IPS-NIHi11 (cell line): ENCODE measurements at places on chromosomes 3 and 15.

GRCh38 chr3:49158103-49158709 lies 7.9 kb downstream of the CCDC71 start:
- peak; percentile 73 for DNase-seq

DNA sequence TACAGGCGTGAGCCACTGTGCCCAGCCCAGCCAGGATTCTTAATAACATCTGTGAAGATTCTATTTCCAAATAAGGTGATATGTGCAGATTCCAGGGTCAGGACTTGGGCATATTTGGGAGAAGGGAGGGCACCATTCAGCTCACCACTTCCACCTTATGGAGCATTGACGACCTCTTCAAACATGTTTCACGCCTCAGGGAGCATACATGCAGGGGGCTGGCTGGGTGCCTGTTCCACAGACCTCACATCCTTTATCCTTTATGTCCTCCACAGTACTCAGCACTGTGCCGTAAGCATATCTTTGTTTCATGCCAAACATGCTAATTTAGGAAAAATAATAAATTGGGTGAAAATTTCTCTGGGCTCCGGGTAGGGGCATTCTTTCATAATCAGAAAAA lies 229.0 kb downstream of the THSD4 start:
- no peak for DNase-seq

GRCh38 chr15:94258246-94258645 lies 26.9 kb downstream of the MCTP2 start:
- DNase-seq = no peak

DNA sequence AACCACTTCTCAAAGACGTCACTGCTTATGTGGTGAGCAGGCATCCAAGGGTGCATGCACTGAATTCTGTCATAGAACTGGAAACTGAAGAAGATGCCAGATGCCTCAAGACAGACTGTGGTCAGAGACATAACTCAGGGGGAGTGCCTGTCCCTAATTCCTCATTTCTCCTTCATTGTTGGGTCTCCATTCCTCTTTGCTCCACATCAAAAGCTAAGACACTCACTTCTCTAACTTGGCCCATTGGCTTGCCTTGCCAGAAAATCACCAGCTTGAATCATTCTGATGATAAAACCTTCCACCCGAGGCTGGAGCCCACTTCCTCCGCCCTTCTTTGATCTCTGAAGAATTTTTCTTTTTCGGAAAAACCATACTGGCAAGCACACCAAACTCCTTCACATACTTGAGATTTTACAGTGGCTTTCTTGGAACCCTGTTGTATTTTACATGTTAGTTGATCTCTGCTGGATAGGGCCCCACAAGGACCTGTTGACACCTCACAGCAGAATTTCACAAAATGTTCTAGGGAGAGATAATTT lies 69.9 kb downstream of the COL8A1 start:
- no peak for DNase-seq

- DNase-seq = no peak
These were observed 533.3 kb downstream of the SOX2 start for GRCh38 chr3:182245059-182245458.

- no peak for DNase-seq
These were observed 270.6 kb downstream of the CLSTN2 start for GRCh38 chr3:140205598-140205997.

DNA sequence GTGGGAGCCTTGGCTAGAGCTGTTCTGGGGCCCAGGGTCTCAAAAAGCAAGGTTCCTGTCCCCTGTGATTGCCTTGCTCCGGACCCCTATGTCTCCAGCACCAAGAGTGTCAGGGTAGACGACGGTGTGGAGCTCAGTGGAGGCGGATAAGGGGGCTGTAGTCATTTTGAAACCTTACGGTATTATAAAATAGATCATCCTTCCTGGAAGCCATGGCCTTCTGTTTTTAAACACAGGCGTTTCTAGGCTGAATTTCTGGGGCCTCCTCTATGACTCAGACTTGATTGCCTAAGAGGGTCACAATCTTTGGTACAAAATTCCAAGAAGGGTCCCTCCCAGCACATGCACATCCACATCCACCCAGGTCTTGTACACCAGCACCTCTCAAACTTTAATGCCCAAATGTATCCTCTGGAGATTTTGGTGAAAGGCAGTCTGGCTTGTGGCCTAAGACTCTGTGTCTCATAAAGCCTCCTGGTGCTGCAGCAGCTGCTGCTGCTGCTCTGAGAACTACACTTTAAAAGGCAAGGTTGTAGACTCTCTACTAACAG lies 70.5 kb upstream of the XCR1 start:
- no peak for DNase-seq

- DNase-seq = peak; percentile 1
These were observed 21.3 kb upstream of the CAV3 start for GRCh38 chr3:8712045-8712907.

- no peak for DNase-seq
These were observed 50.4 kb downstream of the TFDP2 start for GRCh38 chr3:142098964-142099363.

DNA sequence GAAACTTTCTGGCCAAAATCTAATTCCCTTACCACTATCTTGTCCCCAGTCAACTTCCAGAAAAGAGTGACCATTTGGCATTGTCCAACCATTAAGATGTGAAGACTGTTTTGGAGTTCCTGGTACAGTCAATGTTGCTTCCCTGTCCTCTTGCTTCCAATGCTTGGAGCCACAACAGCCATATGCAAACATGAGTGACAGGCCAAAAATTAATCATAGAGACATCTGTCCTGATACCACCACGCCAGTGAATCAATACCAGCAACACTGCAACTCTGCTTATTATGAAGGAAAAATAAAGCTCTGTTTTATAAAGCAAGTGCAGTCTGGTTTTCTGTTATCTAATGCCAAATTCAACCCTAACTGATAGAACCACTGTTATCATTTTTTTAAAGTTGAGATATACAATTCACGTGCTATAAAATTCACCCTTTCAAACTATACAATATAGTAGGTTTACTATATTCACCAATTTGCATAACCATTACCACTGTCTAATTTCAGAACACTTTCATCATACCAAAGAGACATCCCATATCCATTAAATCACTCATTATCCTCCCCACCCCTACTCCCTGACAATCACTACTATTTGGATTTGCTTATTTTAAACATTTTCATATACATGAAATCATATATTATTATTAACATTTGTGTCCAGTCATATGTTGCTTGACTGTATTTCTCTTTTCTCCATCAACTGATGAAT lies 76.9 kb downstream of the STAG1 start:
- no peak for DNase-seq

DNA sequence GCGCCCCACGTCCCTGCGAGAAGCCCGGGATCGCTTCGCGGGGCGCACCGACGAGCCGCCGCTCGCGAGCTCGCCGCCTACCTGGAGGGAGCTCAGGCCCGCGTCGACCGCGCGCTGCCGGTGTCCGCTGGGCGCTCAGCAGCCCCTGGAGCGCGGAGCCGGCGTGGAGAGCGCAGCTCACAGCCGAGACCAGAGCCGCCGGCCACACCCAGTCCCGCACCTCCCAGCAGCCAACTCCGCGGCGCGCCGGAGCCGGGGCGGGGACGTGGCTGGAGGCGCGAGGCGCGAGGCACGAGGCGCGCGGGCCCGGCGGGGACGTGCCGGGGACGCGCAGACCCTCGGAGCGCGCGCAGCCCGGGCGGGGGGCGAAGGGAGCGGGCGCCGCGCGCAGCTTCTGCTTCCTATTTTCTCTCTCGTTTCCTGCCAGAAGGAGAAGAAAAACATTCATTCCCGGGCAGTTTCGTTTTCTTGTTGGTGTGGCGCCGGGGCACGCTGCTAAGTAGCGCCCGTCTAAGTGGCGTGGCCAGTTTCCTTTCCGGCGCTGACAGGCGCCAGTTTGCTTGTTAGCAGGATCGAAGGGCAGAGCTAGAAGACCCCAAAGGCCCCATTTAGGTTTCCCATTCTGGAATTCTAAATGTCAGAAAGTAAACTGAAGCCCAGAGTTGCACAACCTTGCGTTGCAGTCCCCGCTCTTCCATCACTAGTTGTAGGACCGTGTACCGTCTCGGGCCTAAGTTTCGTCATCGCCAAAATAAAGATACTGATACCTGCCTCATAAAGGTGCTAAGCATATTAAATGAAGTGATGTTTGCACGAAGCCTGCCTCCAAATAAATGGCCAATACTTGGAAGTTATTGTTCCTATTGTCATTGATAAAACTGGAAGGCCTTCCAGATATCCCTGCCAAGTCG lies at the start of gene GNB4:
TSS of gene GNB4 (minus strand) at position 206 of the 911 bp plus-strand sequence. CDS start 25,270 bp downstream, outside the sequence.
- peak; percentile 90 for DNase-seq

DNA sequence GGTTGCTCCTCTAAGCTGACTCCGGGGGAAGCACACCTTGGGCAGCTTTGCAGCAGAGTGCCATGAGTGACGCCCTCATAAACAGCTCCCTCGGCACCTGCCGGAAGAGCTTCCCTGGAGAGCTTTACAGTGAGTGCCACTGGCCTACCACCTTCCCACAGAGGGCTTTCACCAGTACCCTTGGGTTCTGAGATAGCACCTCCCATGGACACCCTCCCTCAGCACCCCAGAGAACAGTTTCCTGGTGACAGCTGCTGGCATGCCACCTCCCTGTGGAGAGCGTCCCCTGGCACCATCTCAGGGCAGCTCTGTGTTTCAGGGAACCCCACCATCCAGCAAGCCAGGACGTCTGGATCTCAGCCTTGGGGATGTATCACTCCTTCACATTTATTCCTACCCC lies 49.1 kb downstream of the RUBCN start:
- DNase-seq = no peak

DNA sequence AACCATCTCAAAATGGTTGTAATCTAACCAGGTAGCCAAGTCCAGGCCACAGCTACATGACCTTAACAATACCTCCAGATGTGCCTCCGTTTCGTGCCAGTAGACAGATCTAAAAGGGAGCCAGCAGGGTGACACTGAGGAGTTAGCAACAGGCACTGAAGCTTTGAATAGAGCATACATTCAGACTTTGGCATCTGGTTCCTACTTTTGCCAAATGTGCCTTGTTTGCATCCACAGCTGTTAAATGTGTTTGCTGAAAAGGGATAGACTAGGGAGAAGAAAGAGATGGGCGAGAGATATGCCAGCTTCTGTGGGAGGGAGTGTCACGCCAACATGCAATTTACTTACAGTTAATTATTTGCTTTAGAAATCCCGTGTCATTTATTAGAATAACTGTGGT lies 1433.9 kb upstream of the CADM2 start:
- DNase-seq = no peak

DNA sequence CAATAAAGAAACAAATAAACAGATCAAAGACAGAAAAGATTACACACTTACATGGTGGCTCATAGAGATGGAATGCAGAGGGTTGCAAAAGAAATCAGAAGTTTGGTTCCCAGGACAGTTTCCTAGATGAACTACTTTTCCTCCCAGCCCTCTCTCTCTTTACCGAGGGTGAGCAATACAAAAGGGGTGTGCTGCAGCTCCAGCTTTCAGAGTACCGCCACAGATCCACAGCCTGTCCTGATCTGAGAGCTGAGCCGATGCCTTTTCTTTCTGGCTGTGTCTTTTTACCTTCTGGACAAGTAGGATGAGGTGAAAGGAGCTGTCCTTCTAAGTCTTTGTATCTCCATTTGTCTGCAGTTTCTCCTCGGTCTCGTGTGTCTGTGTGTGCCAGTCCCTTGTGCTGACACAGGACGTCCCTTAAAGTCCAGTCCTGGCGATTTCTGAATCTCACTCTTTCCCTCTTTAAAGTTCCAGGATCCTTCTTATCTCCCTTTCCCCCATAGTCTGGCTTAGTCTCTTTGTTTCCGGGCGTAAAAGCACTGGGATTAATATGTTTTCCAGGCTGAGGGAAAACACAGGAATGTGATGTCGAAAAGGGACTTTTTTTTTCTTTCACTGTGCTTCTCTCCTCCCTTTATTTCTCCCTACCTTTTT lies 540 bp downstream of the CCDC80 start:
- DNase-seq = no peak

GRCh38 chr15:75029378-75030022 lies 6.1 kb downstream of the PPCDC start:
- peak; percentile 84 for DNase-seq

- no peak for DNase-seq
These were observed 10.2 kb upstream of the LINGO1 start for GRCh38 chr15:77642793-77643430.

GRCh38 chr3:71089271-71089847 lies 494.2 kb downstream of the FOXP1 start:
- no peak for DNase-seq

DNA sequence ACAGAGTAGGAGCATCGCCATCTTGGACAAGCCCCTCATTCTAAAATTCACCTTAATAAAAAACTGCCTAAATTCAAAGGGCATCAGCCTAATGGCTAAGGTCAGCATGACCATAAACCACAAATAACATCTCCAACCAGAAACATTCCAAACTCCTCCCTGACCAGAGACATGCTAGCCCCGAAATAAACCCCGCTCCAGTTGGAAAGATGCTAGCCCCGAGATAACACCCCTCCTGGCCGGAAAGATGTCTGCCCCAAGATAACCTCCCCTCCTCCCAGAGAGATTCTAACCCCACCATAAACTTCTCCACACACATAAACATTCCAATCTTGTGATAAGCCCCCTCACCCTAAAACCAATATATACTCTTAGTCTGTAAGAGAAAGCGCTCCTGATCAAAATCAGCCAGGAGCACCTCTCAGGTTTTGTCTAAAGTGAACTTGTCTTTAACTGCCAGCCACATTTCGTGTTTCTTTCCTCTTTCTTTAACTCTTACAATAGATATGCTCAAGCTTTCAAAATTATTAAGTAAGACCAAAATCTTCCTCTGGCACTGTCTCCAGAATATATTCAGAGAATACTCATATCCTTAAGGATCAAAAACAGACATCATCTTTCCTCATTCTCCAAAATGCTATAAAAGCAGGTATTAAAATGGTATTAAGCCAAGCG lies 104.1 kb downstream of the GSK3B start:
- DNase-seq = no peak

DNA sequence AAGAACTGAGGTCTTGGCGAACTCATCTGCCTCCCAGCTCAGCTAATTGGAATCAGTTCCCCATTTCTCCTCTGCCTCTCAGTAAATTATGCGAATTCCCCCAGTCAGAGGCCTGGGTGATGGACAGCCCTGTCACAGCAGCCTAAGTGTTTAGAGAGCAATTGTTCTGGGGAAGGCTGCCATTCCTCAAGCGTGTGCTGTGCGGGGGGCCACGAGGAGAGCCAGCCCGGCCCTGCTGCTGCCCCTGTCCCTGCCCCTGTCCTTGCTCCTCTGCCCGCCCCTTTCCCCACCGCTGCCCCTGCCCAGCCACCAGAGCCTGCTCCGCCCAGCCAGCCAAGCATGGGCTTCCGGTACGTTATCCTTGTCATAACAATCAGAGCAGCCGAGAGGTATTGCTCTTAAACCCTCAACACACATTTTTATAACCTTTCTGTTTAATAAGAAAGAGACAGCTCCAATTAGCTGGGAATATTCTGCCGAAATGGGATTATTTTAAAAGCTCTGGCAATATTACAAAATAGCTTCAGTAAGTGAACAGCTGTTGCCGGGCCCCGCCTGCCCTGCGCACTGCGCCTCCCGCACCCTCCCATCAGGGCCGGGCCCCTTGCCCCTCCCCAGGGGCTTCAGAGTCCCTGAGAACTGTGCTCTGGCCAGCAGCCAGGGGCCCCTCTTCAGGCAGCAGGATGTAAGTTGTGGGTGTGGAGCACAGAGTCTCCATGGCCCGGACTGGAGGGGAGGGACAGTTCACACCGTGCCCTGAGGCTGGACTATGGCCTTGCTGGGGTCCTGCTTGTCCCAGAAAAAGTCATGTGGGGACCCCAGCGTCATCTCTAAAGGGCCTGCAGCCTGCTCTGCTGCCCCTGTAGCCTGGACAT lies 12.4 kb upstream of the CACNA2D2 start:
- peak; percentile 84 for DNase-seq

- no peak for DNase-seq
These were observed 8.2 kb downstream of the FILIP1L start for GRCh38 chr3:100106094-100106493.

- DNase-seq = no peak
These were observed 87.3 kb upstream of the OXTR start for GRCh38 chr3:8856721-8857120.

- DNase-seq = no peak
These were observed 29.6 kb downstream of the CX3CR1 start for GRCh38 chr3:39250116-39250747.
